ENCODE measurements at places on chromosomes 16 and 17. TPM values are rescaled to one million over a fixed set of nuclear protein-coding genes. Genes with fewer than 3 reads are reported as not detected.

The C17orf78 gene
- total RNA-seq: not detected

DNA sequence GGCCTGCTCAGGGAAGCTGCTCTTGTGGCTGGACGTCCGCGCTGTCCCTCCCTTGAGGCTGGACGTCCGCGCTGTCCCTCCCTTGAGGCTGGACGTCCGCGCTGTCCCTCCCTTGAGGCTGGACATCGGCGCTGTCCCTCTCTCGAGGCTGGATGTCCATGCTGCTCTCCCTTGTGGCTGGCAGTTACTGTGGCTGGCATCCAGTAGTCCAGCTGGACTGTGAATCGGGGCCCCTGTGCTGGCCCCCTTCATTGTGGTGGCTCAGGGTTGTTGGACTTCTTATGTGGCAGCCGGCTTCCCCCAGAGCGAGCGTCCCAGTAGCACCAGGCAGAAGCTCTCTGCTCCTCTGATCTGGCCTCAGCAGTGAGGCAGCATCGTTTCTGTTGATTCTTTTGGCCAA, 141.5 kb downstream of the IRF8 start:
- H3K36me3 ChIP-seq: no peaks in the 10 kb centered on the region
- no peak for DNase-seq
- H3K27me3 ChIP-seq: peaks cover 56% of the 10 kb centered on the region
- no peaks in the 10 kb centered on the region for H3K4me1 ChIP-seq
- no peak overlapping the region for H3K4me3 ChIP-seq

DNA sequence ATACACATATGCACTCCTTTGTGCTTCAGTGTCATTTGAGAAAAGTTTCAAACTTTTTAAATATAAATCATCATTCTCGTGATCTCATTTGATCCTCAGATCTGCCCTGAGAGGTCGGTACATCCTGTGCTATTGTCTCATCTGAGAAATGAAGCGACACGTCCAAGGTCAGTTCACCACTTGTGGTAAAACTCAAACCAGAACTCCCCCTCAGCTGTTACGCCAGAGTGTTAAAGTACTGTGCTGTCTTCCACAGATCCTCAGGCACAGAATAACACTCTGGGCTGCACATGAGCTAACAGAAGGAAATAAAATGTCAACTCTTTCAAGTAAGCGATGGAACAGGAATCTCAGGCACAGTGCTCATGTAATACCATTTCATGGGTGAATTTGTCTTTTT, 31.4 kb downstream of the ANKFN1 start:
- H3K36me3 ChIP-seq: no peaks in the 10 kb centered on the region
- no peaks in the 10 kb centered on the region for H3K4me1 ChIP-seq
- no peaks in the 10 kb centered on the region for H3K27me3 ChIP-seq
- no peak overlapping the region for H3K27ac ChIP-seq

DNA sequence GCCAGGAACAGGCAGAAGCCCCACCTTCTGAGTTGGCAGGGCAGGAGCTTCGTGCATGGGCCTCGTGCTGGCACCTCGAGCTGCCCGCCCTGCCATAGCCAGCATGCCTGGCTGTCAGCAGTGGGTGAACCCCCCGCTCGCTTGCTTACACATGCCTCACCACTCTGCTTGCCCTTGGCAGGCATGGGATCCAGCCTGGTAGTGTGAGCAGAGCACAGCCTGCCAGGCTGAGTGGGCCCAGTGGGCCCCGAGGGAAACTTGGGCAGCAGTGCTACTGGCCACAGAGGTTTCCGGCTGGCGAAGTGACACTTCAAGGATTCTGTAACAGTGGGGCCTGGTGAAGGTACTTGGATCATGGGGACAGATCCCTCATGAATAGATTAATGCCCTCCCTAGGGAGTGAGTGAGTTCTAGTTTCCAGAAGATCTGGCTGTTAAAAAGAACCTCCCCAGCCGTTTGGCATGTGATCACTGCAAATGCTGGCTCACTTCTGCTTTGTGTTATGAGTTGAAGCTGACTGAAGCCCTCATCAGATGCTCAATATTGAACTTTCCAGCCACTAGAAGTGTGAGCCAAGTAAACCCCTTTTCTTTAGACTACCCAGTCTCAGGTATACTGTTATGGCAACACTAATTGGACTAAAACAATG, 114.7 kb downstream of the BCAS3 start:
- H3K27me3 ChIP-seq: no peaks in the 10 kb centered on the region
- no peaks in the 10 kb centered on the region for H3K4me1 ChIP-seq
- no peak for DNase-seq
- no peak overlapping the region for H3K27ac ChIP-seq
- H3K4me3 ChIP-seq: no peak overlapping the region

GRCh38 chr16:24507959-24508480, 31.3 kb upstream of the RBBP6 start:
- no peak overlapping the region for H3K4me3 ChIP-seq
- no peak for DNase-seq
- no peaks in the 10 kb centered on the region for H3K4me1 ChIP-seq
- no peak overlapping the region for H3K27ac ChIP-seq
- H3K36me3 ChIP-seq: no peaks in the 10 kb centered on the region
- H3K27me3 ChIP-seq: no peaks in the 10 kb centered on the region

DNA sequence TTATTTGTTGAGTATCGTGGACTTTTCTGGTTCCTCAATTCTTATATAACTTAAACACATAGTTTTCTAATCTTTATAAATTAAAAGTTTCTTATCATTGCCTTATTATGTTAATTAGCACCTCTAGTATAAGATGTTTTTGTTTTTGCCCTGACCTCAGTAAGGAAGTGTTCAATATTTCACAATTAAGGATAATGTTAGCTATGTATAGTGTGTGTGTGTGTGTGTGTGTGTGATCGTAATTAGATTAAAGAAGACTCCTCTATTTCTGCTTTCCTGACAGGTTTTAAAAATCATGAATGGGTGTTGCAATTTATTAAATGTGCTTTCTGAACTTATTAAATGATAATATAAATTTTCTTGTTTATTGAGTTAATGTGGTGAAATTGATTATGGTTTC, 12.0 kb downstream of the IL21R start:
- no peaks in the 10 kb centered on the region for H3K27me3 ChIP-seq
- no peaks in the 10 kb centered on the region for H3K4me1 ChIP-seq
- DNase-seq: no peak
- H3K4me3 ChIP-seq: no peak overlapping the region
- H3K27ac ChIP-seq: no peak overlapping the region

The CFAP119 gene
- total RNA-seq: 13.4 TPM

DNA sequence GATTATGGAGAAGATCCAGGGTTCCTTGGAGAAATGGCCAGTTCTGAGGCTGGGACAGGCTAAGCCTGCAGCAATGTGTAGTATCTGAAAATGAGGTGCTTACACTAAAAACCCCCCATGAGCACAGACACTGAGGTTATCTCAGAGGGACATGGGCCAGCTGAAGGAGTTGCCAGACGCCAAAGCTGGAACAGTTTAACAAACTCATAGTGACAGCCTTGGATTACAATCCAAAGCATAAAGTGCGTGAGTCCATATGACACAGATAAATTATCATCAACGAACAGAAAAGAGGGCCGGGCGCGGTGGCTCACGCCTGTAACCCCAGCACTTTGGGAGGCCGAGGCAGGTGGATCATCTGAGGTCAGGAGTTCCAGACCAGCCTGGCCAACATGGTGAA, 11.2 kb upstream of the CAPN15 start:
- no peak for DNase-seq
- H3K36me3 ChIP-seq: no peaks in the 10 kb centered on the region
- no peaks in the 10 kb centered on the region for H3K4me1 ChIP-seq
- no peaks in the 10 kb centered on the region for H3K27me3 ChIP-seq
- H3K4me3 ChIP-seq: no peak overlapping the region

Measured in breast epithelium (tissue), 4 donors.